ENCODE measurements at places on chromosomes 3 and 15.

DNA sequence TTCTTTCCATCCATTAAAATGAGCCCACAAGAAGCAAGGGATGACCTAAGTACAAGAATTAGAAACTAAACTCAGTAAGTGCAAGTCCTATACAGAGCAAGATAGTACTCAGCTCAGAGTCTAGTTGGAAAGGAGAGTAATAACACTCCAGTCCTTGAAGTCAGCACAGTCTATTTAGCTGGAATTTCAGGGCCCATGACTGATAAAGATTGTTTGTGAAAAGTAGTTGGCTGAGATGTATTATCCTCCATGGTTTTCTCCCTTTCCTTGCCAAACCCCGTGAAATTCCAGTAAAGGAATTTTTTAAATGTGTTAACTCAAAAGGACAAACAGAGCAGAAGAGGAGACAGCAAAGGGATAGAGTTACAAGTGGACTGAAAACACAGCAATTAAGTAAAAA is 127.2 kb upstream of the STT3B start:
- peak; percentile 37 for DNase-seq

GRCh38 chr3:11724615-11725339 is 81.1 kb upstream of the VGLL4 start:
- DNase-seq: no peak

DNA sequence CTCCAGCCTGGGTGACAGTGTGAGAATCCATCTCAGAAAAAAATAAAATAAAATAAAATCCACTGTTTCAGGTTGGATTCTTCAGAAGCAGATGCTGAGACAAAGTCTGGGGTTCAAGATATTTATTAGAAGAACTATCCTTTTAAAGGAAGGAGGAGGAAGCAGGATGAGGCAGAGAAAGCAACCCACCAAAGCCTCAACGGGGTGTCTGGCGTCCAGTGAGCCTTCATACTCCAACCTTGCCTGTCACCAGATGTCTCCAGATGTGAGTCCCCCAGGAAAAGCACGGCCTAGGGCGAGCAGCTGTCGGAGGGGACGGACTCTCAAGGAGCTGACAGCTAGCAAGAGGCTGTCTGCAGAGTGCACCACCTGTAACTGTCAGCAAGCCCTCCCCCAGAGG is 37.3 kb downstream of the MB21D2 start:
- DNase-seq: no peak

DNA sequence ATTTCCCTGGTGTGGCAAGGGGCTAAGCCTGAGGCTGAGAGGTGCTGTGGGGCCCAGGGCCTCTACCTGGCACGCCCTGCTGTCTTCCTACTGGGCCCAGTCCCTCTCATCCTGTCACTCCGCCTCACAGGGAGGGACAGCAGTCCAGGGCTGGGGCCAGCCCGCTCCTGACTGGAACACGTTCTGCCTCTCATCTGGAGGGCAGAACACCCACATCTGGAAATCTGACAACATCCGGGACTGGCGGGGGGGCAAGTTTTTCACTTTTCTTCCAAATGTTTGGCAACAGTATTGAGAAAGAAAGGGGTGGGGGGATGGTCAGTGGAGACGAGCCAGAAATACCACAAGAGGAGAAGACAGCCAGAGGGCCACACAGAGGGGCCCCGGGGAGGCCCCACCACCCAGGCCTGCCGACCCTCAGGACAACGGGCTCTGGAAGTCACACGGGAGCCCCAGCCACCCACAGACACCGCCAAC is 1.8 kb upstream of the MYL3 start:
- DNase-seq: no peak

GRCh38 chr3:3729261-3729660 is 70.0 kb upstream of the LRRN1 start:
- DNase-seq: no peak
